ENCODE measurements at places on chromosomes 2 and 18.

DNA sequence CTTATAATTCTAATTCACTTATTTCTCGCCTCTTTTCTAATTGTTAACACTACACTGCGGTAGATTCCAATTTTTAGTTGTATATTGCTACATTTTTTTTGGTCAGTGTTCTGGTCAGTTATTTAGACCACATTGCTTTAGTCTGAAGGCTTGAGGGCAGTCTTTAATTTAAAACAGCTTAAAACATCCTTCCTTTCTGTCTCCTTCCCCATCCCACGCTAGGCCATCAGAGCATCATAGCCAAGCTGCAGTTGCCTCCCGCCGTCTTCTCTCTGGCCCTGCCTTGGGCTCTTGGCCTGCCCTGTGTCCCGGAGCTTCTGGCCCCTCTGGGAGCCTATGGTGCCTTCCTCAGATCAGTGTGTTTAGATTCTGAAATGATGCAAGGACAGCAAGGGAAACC lies 52.6 kb upstream of the GLI2 start:
- DNase-seq: no peak

DNA sequence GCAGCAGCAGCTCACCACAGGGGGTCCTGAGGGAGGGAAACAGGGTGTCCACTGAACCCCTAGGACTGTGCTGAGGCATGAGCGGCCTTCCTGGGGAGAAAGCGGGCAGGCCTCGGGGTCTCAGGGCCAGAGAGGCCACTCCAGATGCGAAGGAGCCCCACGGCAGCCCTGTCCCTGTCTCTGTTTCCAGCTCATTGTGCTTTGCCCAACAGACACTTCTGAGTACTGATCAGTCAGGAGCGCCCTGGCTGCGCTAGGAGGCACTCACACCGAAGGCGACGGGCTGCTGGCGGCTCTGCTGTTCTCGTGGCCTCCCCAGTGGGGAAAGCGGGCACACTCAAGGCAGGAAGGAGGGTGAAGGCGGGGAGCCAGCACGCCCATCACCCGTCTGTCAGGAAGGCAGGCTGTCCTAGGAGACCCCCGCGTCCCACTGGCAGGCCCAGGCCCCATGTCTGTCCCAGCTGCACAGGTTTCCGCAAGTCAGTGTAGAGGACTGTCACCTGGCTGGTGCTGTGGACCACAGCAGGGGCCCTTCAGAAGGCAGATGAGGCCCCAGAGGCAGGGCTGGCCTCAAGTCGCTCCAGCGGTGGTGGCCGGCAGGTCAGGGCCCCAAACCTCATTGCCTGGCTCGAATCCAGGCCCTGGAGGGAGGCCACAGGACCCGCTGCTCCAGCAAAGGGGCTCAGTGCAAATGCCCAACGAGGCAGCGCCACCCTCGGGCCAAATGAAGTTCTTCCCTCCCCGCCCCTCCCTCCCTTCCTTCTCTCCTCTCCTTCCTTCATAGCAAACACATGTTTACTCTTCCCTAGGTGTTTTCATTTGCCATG lies 6.8 kb downstream of the ESPNL start:
- DNase-seq: no peak

GRCh38 chr2:7621018-7621814 lies 704.0 kb downstream of the RNF144A start:
- no peak for DNase-seq

- no peak for DNase-seq
Measured at GRCh38 chr2:58720033-58720769, 479.1 kb upstream of the FANCL start.

DNA sequence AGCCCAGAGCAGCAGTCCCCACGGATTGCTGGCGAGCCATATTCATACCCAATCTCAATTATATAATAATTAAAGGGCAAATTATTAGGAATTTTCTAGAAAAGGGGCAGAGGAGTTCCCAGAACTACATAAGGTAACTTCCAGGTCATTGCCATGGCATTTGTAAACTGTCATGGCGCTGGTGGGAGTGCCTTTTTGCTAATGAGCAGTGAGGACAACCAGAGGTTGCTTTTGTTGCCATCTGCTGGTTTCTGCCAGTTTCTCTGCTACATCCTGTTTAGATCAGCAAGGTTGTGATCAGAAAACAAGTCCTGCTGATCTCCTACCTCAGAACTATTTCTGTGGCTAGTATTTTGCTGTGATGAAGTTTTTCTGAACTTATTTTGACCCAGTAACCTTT lies 159.8 kb upstream of the PIEZO2 start:
- no peak for DNase-seq

DNA sequence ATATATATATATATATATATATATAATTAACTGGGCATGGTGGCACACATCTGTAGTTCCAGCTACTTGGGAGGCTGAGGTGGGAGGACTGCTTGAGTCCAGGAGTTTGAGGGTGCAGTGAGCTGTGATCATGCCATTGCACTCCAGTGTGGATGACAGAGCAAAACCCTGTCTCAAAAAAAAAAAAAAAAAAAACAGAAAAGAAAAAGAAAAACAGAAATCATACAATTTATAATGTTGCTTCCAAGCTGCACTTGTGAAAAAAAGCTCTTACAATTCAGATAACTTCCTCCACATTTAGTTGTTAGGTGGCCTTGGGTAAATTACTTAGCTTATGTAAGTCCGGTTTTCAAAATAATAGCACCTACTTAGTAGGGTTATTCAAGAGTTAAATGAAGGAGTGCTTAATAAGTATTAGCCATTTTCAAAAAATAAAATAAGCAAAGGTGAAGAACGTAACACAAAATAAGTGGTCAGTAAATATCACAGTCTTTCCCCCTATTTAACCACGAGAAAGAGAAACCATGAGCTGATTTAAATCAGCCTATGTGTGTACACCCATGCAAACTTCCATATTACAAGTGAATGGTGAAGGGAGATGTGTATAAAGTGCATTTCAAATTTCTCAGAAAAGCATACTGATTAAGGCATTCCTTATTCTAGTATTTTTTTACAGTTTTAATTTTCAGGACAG lies 2.3 kb downstream of the WIPF1 start:
- no peak for DNase-seq
